Activated CD4-positive, alpha-beta T cell treated with anti-CD3 and anti-CD28 coated beads, Interleukin-2, amount 10 ng/mL, durations not matched to agents 24 days and 14 days (primary cell): ENCODE measurements at places on chromosomes 4 and X.

DNA sequence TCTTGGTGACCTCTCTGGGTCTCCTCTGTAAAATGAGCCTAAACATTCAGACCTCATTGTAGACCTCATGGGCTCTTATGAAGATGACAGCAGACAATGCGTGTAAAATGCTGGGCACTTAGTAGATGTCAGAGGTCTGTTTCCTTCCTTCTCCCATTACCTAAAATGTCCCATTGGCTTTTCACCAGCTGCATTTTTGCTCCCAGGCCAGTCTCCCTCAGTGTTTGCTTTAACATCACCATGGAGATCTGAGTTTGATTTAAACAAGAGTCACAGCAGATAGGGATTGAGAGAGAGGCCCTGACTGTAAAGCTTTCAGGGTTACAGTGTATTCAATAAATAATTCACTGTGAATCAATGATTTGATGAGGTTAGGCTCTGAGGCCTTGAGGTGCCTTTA is 24.3 kb downstream of the PSAPL1 start:
- no peak for DNase-seq

DNA sequence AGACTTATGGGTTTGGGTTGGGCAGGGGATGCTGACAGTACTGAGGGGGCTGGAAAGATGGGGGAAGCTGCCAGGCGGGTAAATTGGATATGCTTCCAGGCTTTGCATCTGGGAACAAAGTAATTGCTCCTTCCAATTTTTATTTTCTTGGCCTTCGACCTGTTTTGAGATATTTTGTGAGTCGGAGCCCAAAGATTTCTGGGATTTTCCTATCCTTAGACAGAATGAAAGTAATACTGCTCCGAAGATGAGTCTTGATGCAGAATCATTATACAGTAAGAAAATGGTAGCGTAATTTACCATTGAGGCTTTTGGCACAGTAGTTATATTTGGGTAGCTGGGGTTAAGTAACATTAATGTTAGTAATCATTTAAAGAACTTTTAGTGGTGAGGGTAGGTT is 1.4 kb downstream of the SMARCA5 start:
- DNase-seq, result no peak

GRCh38 chr4:68591204-68591603 is 15.1 kb upstream of the UGT2B17 start:
- DNase-seq, result no peak

DNA sequence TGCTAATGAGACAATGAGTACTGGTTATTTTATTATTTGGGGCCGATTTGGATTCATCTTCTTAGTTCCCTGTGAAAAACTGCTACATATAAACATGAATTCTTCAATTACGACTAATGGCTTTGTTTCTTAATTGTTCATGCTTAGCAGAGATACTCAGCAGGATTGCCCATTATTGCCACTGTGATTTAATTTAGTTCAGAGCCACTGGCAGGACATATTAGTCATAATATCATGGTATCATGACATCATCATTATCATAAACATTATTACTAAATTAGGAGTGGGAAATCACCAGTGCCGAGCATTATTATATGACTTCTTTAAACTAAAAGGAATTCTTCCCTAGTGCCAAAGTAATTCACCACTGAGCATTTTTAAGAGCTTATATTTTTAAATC is 201.4 kb downstream of the SPOCK3 start:
- DNase-seq, result no peak

DNA sequence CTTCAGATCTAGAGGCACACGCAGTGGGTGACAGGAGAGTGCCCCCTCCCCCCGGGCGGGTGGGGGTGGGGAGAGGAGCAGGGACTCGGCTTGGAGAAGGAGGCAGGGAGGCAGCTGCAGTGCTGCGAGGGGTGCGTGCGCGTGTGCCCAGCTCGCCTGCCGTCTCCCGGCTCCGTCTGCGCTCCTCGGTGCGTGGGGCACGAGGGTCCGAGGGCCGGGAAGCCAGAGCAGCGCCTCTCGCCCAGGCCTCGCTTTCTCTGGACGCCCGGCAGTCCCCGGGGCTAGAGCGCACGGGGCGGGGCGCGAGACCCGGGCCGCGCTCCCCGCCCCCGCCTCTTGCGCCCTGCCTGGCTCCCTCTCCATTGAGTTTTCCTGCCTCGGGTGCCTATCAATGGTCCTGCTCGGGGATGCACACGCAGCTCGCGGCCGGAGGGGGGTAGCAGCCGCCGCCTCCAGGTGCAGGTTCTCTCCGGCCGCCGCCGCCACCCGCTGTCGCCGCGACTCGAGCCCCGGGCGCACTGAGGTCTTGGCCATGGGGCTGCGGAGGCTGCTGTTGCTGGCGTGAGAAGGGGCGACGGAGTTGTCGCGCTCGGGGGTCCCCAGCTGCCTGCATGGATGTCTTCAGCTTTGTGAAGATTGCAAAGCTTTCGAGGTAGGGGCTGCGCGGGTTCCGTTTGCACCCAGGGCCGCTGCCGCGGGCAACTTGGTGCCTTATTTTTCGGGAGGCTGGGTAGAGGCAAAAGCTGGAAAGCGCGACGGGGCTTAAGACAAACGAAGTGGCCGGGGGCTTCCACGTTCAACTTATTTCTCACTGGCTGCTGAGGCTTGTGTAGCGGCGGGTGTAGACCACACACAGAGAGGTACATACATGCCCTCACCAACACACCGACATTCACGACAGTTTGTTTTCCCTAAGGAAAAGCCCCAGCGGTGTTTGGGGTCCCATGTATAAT is at the start of gene FRMPD4:
Gene FRMPD4 (plus strand): TSS at position 113 of the 953 bp plus-strand sequence. CDS start 499 bp downstream, at position 612.
- no peak for DNase-seq

DNA sequence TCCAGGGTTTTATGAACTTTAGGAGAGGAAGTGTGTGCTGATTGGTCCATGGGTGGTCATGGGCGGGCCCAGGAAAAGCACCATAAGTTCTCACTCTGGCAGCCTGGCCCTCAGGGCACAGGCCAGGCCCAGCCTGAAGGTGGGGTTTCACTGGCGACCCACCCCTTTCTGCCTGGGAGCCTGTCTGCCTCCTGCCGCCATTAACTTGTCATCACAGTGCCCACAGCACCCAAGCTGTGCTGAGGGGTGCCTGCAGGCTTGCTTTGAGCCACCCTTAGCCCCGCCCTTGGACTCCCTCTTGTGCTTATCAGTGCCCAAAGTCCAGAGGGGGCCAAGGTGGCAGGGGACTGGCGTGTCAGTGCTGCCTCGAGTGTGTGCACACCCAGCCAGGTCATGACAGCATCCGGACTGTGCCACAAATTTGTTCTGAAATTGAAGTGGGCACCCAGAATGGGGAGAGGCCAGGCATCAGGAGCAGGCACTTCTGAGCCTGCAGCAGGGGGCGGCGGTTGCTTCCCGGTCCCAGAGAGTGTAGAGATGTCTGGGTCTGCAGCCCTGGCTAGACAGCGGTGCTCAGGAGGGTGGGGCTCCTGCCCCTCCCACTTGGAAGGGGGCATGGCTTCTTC is 455.6 kb downstream of the TMA16 start:
- DNase-seq, result no peak

- DNase-seq, result no peak
These were observed 40.8 kb downstream of the MGARP start for GRCh38 chr4:139239127-139239772.

GRCh38 chr4:14646831-14647230 is 355.4 kb upstream of the CPEB2 start:
- no peak for DNase-seq

DNA sequence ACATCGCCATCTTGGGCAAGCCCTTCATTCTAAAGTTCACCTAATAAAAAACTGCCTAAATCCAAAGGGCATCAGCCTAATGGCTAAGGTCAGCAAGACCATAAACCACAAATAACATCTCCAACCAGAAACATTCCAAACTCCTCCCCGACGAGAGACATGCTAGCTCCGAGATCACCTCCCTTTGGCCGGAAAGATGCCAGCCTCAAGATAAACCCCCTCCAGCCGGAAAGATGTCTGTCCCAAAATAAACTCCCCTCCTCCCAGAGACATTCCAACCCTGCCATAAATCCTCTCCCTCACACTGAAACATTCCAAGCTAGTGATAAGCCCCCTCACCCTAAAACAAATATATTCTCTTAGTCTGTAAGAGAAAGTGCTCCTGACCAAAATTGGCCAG is 13.3 kb upstream of the DYNLT3 start:
- DNase-seq, result no peak

DNA sequence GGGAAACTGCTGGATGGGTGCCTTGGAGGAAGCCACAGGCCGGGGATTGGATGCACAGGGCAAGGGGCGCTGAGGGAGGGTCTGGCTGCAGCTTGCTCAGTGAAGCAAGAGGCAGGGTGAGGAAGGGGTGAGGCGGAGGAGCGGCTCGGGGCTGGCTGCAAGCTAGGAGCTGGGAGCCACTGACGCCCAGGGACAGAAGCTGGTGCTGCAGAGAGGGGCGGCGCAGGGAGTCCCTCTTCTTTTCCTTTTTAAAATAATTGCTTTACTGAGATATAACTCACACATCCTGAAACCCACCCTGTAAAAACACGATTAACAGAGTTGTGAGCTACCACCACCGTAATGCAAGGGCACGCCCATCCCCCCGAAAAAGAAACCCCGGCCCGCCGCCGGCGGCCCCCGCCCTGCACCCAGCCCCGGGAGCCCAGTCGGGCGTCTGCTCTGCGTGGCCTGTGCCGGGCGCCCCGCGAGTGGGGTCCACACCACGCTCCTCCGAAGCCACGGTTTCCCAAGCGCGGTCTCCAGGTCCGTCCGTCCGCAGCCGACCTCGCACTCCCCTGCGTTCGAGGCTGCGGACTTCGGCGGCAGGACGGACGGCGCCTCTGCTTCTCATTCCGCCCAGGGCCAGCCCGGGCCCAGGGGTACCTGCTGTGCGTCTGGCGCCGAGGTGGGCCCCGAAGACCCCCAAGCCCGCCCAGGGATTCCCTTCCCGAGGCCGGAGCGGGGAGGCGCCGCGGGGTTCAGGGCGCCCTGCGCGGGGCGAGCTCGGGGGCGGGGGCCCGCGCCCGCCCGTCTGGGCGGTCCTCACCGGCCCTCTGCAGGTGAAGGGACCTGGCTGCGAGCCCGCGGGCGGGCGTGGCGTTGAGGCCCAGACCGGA is 866 bp upstream of the UVSSA start:
- peak; percentile 87 for DNase-seq

- DNase-seq, result no peak
These were observed 66.8 kb downstream of the TSC22D3 start for GRCh38 chrX:107708762-107709161.

GRCh38 chr4:180031330-180031729 is 2211.9 kb upstream of the TENM3 start:
- no peak for DNase-seq

DNA sequence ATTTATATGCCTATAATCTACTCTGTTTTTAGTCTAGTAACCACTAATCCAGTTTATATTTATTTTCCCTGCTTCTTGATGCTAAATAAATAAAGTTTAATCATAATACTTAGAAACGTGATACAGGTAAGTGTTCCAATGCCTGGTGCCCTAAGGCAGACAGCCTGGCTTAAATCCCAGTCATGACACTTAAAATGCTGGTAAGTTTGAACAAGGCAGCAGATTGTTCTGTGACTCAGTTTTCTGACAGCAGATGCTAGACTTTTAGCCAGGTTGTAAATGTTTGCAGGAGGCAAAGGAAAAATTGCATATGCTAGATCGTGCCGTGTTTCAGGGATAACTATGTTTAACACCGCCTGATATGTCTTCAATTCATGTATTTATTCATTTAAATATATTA is 2661.6 kb downstream of the PCDH7 start:
- DNase-seq, result no peak

DNA sequence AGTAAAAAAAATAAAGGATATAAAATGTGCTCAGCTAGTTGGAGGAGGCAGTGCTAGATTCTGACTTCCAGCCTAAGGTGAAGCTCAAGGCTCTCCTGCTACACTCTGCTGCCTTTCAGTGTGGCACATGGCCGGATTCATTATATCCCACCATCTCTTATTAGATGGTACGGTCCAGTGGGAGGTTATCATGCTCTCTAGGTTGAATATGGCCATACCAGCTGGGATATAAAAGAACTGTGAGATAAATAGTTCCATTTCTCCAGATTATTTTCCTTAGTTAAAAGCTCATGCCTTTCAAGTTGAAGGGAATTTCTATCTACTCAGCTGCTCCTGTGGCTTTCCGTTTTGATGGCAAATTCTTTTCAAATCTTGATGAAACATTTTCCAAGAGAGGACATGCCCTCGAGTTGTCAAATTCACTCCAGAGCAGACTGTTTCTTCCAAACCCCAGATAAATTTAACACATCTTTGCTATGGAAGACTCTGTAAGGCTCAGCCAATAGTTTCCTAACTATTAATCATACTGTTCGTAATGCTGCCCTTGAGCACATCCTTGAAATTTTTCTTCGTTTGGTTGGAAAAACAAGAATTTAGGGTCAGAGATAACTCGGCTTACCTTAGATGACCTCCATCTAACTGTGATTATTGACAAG is 2.2 kb upstream of the MGARP start:
- DNase-seq, result no peak

DNA sequence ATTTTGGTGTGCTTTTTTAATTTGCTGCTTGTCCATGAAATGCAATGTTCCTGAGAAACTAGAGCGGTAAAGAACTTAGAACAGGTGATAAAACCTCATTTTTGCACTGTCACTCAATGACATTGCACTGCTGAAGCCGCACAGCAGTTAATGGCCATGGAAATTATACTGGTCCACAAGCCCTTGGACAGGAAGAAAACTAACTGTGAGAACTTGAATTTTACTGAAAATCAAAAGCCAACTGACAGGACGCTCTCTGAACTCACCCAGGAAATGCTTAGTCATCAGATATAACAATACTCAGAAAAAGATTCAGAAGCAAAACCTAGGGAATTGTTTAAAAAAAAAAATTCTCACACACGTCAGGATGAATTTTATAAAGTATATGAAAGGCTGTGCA is 246.4 kb upstream of the SLC7A11 start:
- no peak for DNase-seq

DNA sequence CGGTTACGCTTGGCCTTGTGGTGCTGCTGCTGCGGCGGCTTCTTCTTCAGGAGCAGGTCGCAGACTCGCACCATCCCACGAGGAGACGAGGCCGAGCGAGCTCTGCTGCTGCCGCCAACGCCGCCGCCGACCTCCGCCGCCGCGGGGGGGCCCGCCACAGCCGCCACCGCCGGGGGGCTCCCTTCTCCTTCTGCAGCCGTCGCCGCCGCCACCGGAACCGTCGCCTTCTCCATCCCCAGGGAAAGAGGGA is 237 bp downstream of the ANKRD17 start:
- no peak for DNase-seq

GRCh38 chrX:42269186-42269585 is 345.8 kb upstream of the CASK start:
- DNase-seq, result no peak

DNA sequence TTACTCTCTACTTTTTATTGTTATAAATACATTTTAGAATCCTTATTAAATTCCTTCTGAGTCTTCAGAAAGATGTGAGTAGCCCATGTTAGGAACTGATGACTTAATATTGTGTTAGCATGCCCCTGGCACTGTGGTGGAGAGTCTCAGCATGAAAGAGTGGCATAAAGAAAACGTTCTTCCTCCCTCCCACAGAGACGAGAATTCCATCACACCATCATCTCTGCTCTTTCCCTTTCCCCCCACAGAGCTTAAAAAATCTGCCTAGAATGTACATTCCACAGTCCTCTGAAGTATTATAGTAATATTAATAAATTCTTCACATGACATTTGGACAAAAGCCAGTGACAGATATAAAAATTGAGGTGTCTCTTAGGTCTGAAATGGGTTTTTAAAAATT is 117.8 kb upstream of the DKK2 start:
- no peak for DNase-seq

GRCh38 chr4:181259081-181259709 is 984.0 kb upstream of the TENM3 start:
- no peak for DNase-seq
